ENCODE measurements at places on chromosomes 11 and 22. TPM values are rescaled to one million over a fixed set of nuclear protein-coding genes. Genes with fewer than 3 reads are reported as not detected.

OR52N4 gene
- polyA plus RNA-seq = 0.33 TPM

- no peak for DNase-seq
These were observed 42.4 kb downstream of the KCNJ4 start for GRCh38 chr22:38412435-38413084.

SLC5A4 gene
- 0.59 TPM for polyA plus RNA-seq

DNA sequence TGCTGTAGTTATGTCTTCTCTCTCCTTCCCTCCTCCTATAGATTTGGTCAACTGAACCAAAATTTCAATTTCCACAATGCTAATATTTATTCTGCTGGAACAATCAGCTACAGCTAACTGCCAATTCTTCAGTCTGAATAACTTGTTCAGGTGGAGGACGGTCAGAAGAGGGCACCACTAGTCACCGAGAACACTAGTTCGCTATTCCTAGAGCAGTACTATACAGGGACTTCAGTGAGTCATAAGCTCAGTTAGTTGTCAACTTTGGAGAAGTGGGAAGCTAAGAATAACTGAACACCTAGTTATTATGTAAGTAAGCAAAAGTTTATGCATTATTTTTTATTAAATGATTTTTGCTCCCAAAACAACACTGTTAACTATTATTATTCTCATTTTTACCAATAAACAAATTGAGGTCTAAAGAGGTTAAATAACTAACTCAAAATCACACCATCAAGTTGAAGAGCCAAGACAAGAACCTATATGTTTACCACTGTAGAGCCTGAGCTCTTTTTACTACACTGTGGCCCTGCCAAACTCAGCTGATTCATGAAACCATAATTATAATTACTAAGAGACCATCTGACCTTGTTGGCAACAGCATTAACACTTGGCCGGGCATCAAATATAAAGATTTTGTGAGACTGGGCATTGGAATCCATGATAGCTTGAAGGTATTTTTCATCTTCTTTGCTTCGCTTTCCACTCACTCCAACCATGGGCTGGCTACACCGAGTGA, 59.0 kb downstream of the CEP57 start:
- peak; percentile 36 for DNase-seq

- no peak for DNase-seq
These were observed 63.2 kb downstream of the SGSM3 start for GRCh38 chr22:40433416-40434090.

C11orf91 gene
- not detected for polyA plus RNA-seq

DNA sequence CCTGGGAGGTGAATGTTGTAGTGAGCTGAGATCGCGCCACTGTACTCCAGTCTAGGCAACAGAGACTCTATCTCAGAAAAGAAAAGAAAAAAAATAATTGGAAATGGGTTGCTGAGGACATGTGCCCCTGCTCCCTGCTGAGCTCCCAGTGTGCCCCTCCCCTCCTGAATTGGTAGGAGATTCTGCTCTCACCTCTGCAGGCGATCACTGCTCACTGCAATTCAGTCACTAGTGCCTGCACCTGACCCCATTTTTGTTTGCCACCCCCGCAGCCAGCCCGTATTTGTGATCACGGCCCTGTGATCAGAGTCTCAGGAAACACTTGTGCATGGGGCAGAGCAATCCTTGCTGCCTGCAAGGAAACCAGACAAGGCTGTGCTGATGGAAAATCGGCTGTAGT, 16.3 kb upstream of the SEC14L3 start:
- no peak for DNase-seq

- DNase-seq = no peak
These were observed 57.0 kb downstream of the PACSIN2 start for GRCh38 chr22:42957958-42958357.

TSGA10IP gene
- 0.68 TPM for polyA plus RNA-seq

GRCh38 chr11:61198948-61199523, 4.3 kb upstream of the PGA3 start:
- no peak for DNase-seq

GRCh38 chr22:37674951-37675929, at the start of gene LGALS1:
Gene LGALS1 (plus strand): TSS chr22:37675636. CDS start chr22:37675703, 67 bp downstream.
- DNase-seq = no peak

GRCh38 chr11:131902421-131902820, 532.0 kb downstream of the NTM start:
- DNase-seq = no peak

PGA4 gene
- polyA plus RNA-seq = not detected

DNA sequence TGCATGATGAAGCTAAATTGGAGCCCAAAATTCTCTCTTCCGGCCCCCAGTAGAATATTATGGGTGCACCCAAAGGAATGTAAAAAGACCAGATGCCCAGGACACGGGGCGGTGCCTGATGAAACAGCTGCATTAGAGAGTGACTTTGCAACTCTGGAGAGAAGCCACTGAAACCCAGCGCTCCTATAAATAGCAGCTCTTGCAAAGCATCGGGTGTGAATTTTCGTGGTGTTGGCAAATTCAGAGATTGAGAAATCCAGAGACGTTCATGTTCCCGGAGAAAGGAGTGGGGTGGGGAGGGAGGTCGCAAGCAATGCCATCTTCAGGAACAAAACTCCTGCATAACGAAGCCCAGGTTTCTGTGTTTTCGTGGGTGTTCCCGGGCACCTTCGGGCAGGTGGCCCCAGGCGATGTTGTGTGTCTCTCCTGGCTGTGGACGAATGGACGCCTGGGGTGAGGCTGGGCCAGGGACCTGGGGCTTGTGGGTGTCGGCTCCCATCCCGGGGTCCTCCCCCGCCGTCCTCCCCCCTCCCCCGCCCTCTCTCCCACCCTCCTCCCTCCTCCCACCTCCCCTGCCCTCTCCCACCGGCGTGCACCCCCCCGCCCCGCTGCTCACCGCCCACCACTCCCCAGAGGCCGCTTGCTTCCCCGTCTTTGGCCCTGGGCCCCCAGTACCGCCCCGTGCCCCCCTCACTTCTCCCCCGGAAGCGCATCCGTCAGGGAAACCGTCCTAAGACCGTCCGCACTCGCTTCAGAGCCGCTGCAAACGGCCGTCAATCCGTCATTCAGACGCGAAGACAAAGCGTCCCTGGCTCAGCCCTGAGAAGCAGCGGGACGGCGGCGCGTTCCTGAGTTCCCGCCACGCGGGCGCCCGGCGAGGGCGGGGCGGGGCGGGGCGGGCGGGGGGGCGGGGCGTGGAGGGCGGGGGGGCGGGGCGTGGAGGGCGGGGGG, 26.7 kb upstream of the TOLLIP start:
- DNase-seq = no peak

DNA sequence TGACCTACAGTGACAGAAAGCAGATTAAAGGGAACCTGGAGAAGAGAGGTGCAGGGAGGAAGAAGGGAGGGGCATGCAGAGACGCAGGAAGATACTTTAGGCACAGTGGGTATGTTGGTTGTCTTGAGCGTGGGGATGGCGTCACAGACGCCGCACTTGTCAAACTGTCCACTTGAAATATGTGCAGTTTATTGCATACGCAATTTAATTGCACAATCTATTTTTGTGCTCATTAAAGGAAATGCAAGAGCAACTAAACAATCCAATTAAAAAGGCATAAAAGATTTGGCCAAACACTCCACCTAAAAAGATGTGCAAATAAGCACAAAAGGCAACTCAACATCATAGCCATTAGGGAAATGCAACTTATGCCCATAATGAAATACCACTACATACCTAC, 16.8 kb downstream of the GNB1L start:
- no peak for DNase-seq

DNA sequence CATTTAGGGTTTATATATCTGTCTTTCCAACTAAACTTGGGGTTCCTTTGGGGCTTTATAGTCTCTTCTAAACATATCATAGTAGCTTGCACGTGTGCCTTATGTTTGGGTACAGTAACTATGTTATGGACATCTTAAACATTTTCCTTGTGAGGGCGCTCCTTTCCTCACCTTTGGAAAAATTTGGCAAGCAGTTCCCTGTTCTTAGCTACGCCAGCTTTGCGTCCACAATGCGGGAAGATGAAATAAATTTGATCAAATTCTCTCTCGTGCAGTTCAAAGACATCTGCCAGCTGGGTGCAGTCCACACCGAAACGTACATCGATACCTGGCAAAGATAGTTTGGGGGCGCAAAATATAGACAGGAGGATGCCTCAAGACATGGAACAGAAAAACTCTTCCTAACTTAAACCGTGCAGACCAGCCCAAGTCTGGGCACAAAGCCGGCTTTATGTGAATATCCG, 548 bp downstream of the FDXACB1 start:
- DNase-seq = peak; percentile 9

DNA sequence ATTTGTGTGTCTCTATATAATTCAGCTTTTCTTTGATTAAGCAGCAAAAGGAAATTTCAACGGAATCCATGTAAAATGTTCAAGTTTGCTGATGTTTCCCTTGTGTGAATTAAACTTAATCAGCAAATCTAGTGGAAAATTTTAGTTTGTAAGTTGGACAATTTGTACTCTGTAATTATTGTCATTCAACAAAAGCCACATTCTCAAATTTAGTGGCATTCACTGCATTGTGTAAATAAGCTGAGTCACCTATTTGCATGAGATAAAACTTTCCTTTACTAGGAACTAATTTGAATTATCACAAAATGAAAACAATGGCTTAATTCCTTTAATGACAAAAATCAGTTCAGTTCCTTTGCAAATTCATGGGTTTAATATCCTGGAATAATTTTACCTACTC, 784.2 kb upstream of the CCDC179 start:
- DNase-seq = no peak

DNA sequence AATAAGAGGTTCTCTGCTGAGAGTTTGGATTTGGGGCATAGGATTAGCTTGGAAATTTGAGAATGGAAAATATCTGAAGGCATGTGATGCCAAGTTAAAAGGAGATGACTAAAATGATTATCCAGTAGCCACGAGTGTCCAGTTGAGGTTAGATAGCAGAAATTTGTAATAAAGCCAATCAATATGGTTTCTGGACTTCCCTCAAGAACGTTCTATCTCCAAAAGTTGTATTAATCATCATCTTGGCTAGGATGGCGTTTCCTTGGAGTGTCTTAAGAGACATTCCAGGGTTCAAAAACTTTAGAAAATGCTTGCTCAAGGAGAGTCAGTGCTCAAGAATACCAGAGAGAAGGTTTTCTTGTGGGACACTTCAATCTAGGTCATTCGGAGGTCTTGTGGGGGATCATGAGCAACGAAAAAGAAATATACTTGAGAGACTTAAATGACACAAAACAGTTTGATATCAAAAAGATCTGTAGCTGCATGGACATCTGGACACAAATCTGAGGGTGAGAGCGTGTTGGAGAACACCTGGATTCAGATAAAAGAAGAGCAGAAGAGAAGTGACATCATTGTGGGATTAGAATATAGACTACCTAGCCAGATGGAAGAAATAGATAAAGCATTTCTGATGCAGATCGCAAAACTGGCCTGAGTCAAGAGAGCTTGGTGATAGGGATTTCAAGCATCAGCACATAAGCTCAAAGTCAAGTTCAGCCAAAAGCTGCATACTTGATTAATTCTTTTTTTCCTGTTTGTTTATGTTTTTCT, 97.7 kb downstream of the ARFGAP2 start:
- DNase-seq = no peak

MMP13 gene
- polyA plus RNA-seq = 0.08 TPM

DNA sequence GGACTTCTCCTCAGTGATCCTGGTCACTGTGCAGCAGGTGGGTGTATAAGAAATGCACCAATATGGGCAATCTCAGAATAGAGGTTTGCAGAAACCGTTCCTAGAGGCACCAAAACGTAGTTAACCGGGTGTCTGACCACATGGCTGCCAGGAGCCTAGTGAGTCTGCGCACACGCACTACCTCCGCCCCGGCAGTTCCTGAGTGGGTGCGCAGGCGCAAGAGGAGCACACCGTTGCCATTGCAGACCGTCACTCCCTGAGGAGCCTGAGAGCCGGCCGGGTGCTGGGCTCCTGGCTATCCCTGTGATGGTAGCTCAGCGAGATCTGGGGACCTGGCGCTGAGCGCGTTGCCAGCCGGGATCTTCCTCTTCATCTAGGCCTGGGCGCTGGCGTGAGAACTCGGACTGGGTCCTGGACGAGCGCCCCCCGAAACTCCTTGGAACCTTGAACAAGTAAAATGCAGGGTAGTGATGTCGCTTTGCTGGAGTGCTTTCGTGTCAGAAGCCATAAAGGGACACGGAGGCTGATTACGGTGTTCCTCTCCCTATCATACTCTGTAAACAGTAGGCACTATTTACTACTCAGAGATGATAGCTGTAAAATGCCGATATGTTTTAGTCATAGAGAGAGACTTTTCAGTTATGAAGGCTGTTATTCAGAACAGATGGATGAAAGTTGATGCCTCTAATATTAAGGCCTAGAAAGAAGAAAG, at the start of gene MS4A13:
MS4A13 (plus strand) TSS at position 249 of the 712 bp plus-strand sequence. CDS start 2,692 bp downstream, outside the sequence.
- DNase-seq = no peak

PPP6R2 gene
- polyA plus RNA-seq = 71.5 TPM

- no peak for DNase-seq
These were observed 47.9 kb downstream of the ARHGAP32 start for GRCh38 chr11:129144256-129144655.

GRCh38 chr11:35160246-35160824, 21.4 kb downstream of the CD44 start:
- no peak for DNase-seq

- DNase-seq = no peak
These were observed 82.9 kb upstream of the PPARA start for GRCh38 chr22:46067159-46068111.

GRCh38 chr11:1779034-1779805, 15.5 kb upstream of the CTSD start:
- no peak for DNase-seq

CLMP gene
- polyA plus RNA-seq = 19.7 TPM

DNA sequence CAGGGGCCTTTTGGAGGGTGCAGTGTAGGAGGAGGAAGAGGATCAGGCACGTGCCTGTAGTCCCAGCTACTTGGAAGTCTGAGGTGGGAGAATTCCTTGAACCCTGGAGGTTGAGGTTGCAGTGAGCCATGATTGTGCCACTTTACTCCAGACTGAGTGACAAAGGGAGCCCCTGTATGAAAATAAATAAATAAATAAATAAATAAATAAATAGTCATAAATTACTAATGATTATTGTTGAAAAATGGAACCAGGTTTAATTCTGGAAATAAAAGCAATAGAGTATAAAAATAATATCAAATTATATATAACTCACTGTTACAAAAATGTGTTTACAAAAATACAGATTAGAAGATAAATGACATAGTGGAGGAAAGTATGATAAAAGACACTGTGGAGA, 37.9 kb downstream of the GRIA4 start:
- DNase-seq = no peak

FXYD6 gene
- 727 TPM for polyA plus RNA-seq

- DNase-seq = no peak
These were observed 793.3 kb downstream of the CNTN5 start for GRCh38 chr11:99814021-99814420.

Data from spinal cord (tissue), 10 donors.